ENCODE measurements at places on chromosomes 6 and 20.

- DNase-seq = no peak
Measured at GRCh38 chr6:97291896-97292295, 8.9 kb upstream of the MMS22L start.

- peak; percentile 19 for DNase-seq
Measured at GRCh38 chr20:1844325-1845162, 50.7 kb upstream of the SIRPA start.

DNA sequence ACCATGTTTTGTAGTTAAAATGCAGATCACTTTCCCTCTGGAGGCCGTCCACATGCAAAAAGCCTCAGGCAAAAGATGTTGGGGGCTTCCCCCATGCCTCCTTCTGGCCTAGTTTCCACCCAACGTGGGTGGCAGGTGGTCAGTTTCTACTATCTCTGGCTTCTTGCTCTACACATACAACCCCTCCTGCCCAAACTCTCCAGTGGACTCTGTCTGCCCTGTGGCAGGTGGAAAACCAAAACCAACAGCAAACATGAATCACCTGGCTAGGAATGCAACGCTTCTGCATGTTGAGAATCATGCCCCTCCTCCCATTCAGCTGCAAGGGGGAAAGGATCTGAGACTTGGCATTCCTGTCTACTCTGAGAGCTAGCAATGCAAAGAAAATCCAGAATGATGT is 94.8 kb downstream of the MBOAT1 start:
- no peak for DNase-seq

GRCh38 chr6:10385524-10386132 is 29.2 kb downstream of the TFAP2A start:
- DNase-seq = no peak

GRCh38 chr6:42136508-42137193 is 5.8 kb downstream of the C6orf132 start:
- DNase-seq = peak; percentile 43

DNA sequence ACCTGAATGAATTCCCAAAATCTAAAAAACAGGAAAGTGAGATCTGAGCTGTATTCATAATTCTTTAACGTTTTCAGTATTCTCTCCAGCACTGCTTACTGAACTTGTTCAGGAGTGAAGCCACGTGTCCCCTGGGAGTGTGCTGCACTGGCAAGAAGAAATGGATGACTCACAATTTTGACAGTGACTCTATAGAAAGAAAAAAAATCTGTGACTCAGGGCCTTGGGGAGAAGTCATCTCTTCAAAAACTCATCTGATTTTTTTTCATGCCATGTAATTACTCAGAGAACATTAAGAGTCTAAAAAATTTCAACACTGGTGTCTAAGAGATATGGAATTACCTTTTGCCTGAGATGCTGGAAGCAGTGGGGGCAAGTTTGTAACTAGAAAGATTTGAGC is 39.7 kb downstream of the ANKEF1 start:
- DNase-seq = no peak

DNA sequence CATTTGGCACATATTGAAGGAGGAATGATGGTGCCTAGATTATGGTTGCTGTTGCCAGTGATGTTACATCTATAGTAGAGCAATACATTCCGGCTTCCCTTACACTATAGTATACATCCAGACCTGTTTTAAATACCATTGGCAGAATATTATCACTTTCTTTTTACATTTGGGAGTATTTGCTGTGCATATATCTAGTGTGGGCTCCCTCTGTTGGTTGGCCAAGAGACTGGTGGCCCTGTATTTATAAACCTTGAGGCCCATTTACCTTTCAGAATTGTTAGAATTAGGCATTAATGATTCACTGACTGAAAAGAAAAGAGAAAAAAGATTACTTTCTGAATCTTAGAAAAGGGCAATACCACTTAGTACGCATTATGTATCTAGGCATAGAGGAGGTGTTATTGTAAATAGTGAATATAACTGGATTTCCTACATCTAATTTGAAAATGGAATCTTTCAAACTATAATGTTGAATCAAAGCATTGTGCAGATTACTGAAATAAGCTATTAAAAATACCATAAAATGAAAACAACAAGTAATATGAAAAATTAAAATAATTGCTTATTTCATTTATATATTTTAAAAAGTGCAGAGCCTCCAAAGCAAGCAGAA is 628.8 kb upstream of the MAN1A1 start:
- no peak for DNase-seq

- DNase-seq = no peak
Measured at GRCh38 chr6:3715285-3715684, 36.2 kb downstream of the PXDC1 start.

GRCh38 chr6:147586044-147586443 is 77.6 kb downstream of the SAMD5 start:
- no peak for DNase-seq

DNA sequence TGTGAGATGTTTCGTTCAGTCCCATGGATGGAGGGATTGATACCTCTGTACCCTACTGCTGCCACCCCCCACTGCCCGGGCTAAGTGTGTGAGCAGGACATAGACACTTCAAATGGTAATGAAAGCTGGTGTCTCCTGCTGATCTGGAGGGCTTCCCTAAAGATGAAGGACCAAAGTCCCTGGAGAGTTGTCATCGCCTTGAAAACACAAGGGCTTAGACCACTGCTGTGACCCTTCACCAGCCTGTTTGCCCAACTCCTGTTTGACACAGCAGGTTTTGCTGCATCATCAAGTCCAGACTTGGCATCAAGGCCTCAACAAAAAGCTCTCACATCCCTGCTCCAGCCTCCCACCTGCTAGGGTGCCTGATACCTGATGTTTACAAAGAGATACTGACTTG is 57.9 kb upstream of the FAM8A1 start:
- no peak for DNase-seq

DNA sequence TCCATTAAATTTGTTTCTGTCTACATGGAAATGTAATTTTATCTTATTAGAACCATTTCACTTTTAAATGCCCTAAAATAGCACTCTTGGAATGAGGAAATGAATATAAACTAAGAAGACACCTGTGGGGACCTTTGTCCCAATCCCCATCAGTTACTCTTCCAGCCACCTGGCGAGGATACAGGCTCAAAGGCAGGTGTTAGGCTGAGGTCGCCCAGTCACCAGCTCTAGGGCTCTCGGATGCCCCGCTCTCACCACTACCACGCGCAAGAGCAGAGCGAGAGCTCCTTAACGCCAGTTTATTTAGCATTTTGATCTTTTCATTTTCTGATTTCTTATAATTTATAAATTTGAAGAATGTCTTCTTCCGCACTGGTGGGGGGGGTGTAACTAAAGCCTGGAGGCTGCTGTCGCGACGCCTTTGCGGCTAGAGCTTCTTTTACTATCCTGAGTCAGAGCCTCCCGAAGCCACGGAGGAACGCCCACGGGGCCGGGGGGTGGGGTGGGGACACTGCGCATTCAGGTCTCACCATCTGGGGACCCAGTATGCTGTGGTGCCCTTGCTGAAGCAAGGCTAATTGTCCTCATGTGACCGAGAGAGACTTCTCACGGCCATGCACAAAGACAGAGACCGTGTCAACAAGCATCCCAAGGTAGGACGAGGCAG is 38.7 kb upstream of the AFDN start:
- DNase-seq = no peak

DNA sequence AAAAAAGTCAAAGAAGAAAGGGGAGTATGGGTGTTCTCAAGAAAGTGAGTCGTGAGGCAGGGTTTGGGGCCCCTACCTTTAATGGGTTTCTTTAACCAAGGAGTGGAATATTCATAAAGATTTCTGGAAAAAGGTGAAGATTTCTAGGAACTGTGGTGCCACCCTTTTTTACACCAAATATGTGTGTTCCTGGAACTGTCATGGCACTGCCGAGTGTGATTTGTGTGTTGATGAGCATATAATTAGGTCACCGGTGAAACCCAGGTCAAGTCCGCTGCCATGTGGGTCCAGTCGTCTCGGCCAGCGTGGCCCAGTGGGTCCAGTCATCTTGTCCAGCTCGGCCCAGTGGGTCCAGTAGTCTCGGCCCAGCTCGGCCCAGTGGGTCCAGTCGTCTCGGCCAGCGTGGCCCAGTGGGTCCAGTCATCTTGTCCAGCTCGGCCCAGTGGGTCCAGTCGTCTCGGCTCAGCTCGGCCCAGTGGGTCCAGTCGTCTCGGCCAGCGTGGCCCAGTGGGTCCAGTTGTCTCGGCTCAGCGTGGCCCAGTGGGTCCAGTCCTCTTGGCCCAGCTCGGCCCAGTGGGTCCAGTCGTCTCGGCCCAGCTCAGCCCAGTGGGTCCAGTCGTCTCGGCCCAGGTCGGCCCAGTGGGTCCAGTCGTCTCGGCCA is 8.3 kb upstream of the EEF1A2 start:
- DNase-seq = no peak

GRCh38 chr6:132063204-132063603 is 112.0 kb upstream of the CCN2 start:
- no peak for DNase-seq

- peak; percentile 1 for DNase-seq
Measured at GRCh38 chr6:70103798-70104197, 199.1 kb downstream of the COL9A1 start.

- DNase-seq = no peak
Measured at GRCh38 chr6:82693094-82693493, 329.5 kb downstream of the TPBG start.

DNA sequence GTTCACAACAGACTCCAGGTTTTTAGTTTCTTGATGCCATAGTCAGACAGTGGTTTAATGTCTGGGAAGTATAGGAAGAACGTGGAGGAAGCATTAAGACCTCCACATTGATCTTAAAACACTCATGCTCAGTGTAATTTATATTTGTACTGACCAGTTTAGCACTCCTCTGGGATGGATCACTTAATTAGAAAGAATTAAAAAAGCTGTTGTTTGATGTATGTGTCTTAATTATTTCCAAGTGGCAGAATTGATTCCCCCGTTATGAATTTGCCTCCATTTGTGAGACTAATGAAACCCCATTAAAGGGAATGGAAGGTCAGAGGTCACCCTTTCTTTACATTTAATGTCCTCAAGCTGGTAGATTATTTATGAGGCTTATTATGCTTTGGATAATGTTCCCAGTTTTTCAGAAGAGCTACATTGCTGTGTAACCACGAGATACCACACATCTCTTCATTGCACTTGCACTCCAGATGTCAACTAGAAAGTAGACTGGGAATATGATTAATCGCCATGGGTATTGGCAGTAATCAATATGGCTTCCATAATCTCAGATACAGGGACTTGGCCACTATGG is 270.0 kb upstream of the JAG1 start:
- no peak for DNase-seq

GRCh38 chr20:31472395-31473330 is 2.3 kb downstream of the DEFB124 start:
- DNase-seq = no peak

DNA sequence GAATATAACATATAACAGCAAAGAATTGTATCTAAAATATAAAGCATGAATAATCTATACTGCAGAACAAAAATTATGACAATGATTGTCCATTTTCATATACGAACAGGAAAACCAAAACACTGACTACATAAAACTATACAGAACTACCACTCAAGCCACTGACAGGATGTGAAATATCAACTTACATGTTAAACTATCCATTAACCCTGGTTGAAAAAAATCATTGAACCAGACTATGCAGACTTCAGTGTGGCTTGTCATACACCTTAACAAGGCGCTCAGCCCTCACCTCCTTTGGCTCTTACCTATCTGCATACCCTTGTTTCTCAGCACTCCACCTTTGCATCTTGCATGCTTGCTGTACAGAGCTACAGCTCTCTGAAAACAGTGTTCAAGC is 34.9 kb downstream of the ASCC3 start:
- no peak for DNase-seq

DNA sequence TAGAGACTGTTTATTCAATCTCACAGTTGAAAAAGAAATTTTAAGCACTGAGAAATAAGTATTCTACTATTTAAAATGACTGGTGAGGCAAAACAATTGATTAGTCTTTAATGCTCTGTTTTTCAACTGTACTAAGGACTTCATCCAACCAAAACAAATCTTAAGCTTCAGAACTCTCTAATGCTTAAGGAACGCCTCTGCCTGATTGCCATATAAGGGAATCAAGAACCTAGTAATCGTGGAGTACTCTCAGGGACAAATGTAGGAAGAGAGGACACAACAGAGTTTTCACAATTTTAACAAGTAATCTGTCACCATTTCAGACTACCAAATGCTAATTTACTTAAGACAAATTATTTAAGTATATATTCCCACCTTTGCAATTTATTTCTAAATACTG is 16.1 kb downstream of the FBXO30 start:
- DNase-seq = no peak

- DNase-seq = no peak
Measured at GRCh38 chr6:121886223-121886830, 450.9 kb downstream of the GJA1 start.

DNA sequence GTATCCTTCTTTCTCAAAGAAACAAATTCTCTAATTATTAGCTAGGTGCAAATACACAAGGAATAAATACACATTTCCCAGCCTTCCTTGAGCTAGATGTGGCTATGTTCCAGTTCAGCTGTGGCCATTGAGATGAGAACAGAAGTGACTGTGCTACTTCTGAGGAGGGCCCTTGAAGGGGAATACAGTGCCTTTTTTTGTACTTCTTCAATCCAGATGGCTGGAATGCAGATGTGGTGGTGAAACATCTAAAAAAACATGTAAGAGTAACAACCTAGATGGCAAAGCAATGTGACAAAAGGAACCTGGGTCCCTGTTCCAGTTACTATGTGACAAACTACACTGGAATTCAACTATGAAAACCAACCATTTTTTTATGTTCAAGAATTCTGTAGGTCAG is 115.4 kb upstream of the DST start:
- DNase-seq = no peak

DNA sequence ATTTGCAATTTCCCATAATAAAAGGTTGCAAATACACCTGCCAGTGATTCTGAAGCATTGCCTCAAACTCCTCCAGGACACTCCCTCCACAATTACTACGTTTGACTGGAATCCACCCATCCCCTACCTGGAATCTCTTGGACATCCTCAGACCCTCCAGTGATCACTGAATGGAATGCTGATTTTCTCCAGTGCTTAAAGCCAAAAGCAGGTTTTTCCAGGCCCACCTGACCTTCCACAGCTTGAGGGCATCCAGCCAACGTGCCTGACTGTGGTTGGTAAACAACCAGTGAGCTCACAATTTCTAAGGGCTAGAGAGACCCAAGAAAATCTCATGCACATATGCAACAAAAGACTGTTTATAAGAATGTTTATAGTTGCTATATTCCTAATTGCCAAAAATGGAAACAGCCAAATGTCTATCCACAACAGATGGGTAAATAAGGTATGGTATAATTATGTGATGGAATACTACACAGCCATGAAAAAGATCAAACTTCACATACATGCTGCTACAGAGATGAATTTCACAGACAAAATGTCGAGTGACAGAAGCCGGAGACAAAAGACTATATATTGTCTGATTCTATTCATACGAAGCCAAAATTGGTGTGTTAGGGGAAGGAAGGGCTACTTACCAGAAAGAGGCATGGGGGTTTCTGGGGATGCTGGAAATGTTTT is 147.1 kb upstream of the RREB1 start:
- DNase-seq = no peak

DNA sequence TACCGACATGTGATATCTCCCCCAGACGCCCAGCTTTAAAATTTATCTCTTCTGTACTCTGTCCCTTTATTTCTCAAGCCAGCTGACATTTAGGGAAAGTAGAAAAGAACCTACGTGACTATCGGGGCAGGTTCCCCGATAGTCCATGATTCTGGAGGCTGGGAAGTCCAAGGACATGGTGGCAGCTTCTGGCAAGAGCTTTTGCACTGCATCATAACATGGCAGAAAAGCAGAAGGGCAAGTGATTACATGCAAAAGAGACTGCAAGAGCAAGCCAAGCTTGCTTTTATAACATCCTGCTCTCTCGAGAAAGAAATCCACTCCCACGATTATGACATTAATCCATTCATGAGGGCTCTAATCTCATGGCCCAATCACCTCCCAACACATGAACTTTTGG is 113.2 kb downstream of the CD164 start:
- no peak for DNase-seq

GRCh38 chr6:141134723-141135122 is 998.0 kb upstream of the GJE1 start:
- DNase-seq = no peak
